ENCODE measurements at places on chromosomes 7 and 10.
A peak's percentile ranks its signal among the peaks of the same experiment; 100 is the strongest.

DNA sequence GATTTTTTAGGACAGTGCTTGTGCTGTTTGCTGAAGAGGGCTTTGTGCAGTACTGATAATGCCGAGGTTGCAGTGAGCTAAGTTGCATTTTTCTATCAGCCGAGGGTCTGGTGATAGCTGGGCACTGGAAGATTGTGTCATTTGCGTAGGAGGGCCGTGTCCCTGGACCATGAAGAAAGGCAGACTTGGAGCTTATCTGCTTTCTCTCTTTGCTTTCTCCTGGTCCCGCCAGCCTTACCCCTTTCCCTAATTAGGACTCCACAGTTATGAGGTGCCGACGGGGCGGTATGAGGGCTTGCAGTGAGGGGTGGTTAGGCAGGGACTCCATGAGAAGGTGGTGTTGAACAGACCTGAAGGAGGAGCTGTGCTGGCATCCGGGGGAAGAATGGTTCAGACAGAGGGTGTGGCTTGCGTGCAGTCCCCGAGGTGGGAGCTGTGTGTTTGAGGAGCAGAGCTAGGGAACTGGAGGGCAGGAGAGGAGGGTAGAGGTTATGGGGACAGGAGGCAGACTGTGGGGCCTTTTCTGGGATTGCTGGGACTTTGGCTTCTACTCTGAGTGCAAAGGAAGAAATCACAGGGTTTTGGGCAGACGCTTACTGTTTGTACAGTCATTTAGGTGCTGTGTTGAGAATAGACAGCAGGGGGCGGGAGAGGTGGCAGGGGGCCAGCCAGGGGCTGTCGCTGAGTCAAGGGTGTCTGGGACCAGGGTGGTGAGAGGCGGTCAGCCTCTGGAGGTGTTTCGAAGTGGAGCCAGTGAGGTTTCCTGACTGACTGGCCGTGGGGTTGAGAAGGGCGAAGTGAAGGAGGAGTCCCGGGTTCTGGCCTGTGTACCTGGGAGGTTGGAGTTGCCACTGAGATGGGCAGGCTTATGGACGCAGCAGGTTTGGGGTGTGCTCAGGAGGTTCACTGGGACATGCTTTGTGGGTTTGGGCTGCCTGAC, 43.4 kb downstream of the PRF1 start:
- no peak for DNase-seq

DNA sequence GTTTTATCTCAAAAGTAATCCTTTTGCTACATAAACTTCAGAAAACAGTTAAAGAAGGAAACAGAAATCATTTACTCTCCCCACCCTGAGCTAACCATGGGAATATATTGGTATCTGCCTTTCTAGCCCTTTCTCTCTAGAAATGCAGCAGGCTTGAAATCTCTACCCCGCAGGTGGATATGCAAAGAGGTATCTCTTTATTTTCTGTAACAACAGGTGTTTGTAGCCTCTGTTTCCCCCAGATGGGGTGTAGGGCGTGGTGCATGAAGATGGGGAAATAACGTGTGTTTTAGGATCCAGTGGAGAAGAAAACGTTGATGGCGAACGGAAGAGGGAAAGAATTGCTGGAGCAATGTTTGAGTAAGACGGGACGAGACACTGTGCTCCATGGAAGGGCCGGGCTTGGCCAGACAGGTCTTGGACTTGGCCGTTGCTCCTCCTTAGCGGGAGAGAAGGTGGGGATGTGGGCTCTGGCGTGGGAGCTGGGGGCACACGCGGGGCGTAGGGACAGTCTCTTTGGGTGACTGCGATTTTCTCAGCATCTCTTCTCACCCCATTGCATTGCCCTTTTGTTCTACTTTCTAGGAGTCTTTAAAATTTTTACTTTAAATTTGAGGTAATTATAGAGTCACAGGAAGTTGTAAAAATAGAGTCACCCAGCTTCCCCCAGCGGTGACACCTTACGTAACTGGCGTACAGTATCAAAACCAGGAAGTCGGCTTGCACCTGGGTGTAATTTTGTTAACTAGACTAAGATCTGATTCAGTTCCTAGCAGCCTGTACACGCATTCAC, 82.9 kb downstream of the ELFN1 start:
- no peak for DNase-seq

- no peak for DNase-seq
Observed at GRCh38 chr7:106060394-106060920, 51.7 kb downstream of the SYPL1 start.

DNA sequence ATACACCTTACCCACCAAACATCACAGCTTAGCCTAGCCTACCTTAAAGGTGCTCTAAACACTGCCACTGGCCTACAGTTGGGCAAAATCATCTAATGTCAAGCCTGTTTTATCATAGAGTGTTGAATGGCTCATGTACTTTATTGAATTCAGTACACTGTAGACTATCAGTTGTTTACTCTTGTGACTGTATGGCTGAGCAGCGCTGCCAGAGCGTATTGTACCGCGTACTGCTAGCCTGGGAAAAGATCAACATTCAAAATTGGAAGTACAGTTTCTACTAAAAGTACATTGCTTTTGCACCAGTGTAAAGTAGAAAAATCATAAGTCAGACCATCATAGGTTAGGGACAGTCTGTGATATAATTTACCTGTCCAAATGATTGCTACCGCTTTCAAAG, 226.8 kb downstream of the PRPF18 start:
- DNase-seq: no peak

- DNase-seq: no peak
Observed at GRCh38 chr7:44976746-44977196, 2.0 kb downstream of the MYO1G start.

DNA sequence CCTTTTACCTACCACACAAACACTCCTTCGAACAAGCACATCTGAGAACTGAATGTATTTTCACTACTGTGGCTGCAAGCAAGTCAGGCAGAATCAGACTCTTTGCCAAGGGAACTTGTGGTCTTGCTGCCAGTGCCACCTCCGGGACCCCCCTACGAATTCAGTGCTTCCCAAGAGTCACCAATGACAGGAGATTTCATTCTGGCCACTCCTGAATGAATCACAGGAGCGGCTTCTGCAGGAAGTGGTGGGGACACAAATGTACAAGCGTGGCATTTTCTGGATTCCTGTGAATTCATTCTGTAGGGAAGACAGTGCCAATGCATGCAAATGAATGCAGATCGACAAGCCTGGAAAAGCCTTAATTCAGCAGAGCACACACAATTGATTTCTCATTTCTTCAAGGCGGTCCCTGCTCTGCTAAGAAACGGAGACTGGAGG, 161.2 kb downstream of the CAMK1D start:
- no peak for DNase-seq

GRCh38 chr7:152136686-152137085, 111.2 kb downstream of the GALNT11 start:
- peak; percentile 13 for DNase-seq

Data from brain pericyte (primary cell).